ENCODE measurements at places on chromosomes 6 and 20.

DNA sequence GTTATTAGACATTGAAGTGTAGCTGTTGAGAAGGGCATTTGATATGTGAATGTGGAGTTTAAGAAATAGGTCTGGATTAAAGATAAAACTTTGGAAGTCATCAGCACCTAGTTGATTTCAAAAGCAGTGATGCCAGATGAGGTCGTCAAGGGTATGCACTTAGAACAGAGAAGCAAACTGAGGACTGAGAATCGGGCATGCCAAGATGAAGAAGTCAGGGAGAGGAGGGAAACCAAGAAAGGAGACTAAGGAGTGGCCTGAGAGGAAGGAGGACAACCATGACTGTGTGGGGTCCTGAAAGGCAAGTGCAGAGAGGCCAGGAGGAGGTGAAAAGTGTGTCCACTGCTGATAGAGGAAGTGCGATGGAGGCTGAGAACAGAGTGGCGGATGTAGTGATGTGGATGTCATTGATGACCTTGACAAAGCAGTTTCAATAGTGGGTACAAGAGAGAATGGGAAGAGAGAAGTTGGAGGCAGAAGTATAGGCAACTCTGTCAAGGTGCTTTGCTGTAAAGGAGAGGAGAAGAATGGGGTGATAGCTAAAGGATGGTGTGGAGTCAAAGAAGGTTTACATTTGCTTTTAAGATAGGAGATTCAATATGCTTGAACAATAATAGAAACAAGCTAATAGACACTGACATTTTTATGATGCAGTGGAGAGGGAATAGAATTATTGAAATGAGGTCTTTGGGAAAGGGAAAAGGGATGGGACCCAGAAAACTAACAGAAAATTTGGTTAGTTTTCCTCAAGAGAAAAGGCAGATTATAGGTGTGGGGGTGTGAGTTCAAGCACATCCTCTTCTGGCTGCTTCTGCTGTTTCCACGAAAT, 139.7 kb upstream of the TMEM170B start:
- no peak for DNase-seq

DNA sequence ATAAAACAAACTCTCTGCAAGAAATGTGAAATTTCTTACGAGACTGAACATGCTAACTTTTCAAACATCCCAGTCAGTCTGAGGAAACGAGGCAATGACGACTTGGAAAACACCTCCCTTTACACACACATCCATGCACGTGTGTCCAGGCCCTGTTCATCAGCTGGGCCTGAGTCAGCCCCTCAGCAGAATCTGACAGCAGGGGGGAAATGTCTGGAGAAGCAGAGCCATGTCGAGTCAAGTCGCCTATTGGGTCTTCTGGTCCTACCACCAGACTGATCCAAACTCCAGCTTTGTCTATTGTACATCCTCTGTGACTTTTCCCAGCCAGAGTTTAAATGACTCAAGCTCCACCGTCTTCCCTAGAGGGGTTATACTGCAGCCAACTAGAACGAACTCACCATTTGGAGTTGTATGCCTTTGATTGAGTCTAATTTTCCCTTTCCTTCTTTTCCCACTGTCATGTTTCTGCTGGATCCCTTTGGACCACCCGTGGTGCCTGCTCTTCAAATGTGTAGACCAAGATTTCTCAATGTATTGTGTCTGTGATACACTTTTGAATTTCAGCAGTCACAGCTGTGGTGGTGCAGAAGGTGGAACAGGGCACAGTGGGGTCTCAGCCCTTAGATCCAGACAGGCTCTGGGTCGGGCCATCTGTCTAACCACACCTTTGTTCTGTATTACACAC, 254.0 kb downstream of the CDC5L start:
- no peak for DNase-seq

GRCh38 chr20:34771680-34772081, 53.8 kb downstream of the NCOA6 start:
- DNase-seq, result no peak

- no peak for DNase-seq
Observed at GRCh38 chr6:56625356-56625755, 17.3 kb downstream of the DST start.

- no peak for DNase-seq
Observed at GRCh38 chr6:44333942-44334341, 8.5 kb upstream of the SPATS1 start.

Measured in AG09309 (cell line).